Mucosa of gallbladder (tissue), 1 donor: ENCODE measurements at places on chromosomes 2 and 18. TPM values are rescaled to one million over a fixed set of nuclear protein-coding genes. Genes with fewer than 3 reads are reported as not detected.

DAW1 gene
- not detected for total RNA-seq

GRCh38 chr2:210072493-210072892 is 70.1 kb downstream of the RPE start:
- no peak for DNase-seq

GRCh38 chr2:228131833-228132232 is 49.7 kb downstream of the SPHKAP start:
- DNase-seq, result no peak

DNA sequence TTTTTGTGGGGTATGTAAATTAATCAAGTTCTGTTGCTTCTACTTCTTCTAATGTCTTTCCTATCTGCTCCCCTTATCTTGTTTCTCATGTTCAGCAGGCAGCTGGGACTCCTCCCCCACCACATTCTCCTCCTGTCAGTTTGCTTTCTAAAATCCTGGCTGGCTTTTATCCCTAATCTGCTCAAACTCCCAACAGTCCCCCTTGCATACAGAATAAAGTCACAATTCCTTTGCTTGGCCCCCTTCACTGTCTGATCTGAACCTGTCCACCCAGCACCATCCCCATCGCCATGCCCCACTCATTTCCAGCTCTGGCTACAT is 2.2 kb downstream of the CFAP221 start:
- DNase-seq, result no peak

ARHGAP28 gene
- total RNA-seq, result 11.2 TPM

DNA sequence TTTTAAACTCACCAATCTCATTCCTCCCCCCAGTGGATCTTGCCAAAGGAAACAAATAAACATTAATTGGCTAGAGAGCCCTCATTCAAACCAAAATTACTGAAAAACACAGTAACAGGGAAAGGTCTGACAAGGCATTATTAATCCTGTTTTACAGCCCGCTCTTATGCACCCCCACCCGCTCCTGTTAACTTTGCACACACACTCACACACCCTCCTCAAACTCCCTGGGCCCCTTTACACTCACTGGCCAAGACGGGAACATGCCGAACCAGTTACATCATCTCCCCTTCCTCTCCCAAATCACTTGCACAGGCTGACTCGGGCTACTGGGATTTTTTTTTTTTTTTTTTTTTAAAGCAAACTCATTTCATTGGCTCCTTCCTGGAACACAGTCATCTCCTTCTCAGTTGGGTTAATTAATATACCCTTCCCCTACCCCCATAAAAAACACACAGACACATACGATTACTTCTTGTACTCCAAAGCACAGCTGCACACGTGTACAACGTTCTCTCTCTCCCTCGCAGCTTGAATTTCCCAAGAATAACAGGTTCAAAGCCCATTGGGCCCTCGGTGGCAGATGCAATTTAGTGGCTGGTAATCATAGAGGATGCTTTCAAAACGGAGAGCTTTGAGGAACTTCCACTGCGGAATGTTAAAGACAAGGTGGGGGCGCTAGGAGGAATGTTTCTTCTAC is 31.8 kb downstream of the KLF7 start:
- peak; percentile 40 for DNase-seq

DNA sequence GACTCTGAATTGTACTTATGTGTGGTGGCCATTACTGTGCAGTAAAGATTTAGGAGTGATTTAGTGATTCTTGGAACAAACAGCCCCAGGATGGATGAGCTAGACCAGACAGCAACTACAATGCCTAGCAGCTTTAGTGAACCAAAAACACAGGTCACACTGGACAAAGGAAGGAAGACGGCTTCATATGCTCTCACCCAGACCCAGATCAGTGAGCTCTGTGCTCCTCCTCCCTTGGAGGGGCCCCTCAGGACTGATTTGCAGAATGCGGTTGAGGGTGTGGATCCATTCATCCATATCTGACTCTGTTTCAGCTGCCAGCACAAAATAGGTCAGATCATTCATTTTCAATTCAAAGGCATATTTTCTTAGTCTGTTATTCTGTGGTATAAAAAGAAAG is 159.7 kb upstream of the CCDC195 start:
- DNase-seq, result no peak

IL36G gene
- not detected for total RNA-seq

OTOF gene
- total RNA-seq, result 0.09 TPM

SCN9A gene
- 6.8 TPM for total RNA-seq

GRCh38 chr2:85246348-85246747 is 81.4 kb downstream of the TGOLN2 start:
- DNase-seq, result no peak

GRCh38 chr2:215272918-215273317 is 38.9 kb upstream of the ATIC start:
- no peak for DNase-seq

GRCh38 chr18:77086034-77086433 is 46.5 kb downstream of the MBP start:
- DNase-seq, result no peak

DNA sequence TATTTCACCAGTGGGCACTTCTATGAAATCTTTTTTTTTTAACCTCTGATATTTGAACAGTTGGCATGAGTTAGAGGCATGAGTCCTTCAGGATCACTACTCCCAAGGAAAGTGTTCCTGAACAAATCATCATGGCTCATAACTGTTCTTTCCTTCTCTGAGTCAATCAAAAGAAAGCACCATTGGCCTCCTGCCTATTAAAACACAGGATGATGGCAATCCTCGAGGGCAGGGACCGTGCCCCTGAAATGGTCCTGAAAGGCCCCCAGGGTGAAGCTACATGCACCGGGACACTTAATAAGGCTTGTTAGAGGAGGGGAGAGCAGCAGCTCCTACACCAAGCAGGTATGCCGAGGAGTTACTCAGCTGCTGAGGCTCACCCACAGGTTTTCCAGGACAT is 43.5 kb downstream of the SLC14A2 start:
- no peak for DNase-seq

DNA sequence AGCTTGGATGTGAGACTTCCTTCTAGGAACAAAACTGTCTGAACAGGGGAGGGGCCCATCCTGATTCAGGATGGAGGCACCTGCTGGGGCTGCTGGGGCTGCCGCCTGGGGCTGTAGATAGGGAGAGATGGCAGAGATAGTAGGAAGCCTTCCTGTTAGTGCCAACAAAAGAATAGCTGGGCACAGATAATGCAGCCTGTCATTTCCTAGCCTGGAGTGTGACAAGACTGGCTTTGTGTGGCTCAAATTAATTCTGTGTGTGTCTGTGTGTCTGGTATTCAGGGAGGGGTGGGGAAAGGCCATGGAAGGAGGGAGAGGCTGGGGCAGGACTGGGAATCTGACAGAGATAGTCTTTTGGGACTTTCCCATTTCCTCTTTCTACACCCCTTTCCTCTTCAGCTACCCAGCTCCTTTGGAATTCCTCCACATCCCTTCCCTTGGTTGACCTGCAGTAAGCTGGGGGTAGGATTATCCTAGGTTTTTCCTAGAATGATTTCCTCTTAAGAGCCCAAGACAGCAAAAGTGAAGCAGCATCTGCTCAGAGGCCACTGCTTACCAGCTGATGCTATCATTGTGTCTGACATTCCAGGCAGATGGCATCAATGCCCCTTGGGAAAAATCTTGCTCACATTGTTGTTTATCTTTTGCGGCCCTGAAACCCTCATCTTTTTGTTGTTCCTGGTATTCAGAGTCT is 144.9 kb upstream of the LHCGR start:
- no peak for DNase-seq

- DNase-seq, result no peak
These were observed 2.2 kb downstream of the SETBP1 start for GRCh38 chr18:44682871-44683221.

GRCh38 chr2:24228470-24228869 is 53.6 kb downstream of the FAM228A start:
- no peak for DNase-seq

- DNase-seq, result peak; percentile 78
These were observed 67.5 kb upstream of the RGPD5 start for GRCh38 chr2:109726379-109727270.

- no peak for DNase-seq
These were observed 91.0 kb downstream of the SPTBN1 start for GRCh38 chr2:54546923-54547720.

GRCh38 chr2:231134910-231135655 is 10.2 kb upstream of the HTR2B start:
- no peak for DNase-seq

DNA sequence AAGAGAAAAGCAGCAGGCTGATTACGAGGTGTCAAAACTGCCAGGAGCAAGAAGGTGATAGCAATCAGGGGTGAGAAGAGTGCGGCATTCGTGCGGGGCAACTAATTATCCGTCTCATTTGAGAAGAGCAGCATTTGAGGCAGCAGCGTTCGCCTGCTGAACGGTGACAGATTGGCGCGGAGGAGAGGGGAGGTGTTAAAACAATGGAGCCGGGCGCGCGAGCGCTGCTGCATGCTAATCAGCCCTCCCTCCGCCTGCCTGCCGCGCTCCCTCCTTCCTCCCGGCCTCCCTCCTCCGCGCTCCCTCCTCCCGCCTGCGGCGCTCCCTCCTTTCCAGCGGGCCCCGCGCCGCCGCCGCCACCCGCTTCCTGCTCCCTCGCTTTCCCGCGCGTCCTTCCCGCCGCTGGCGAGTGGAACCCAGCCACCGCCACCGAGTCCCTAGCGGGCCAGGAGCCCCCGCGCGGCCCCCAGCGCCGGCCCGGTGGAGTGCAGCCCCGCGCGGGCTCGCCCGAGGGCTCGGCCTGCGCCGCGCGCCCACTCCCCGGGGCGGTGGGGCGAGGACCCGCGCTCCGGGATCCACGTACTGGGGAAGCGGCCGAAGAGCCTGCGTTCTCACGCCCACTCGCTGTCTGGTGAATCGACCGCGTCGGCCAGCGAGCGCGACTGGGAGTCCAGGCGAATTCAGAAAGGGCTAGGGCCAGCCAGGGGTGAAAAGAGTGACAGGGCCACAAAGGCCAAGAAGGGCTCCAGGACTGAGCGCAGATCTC is 69.5 kb upstream of the PSMD14 start:
- DNase-seq, result peak; percentile 63

TP53I3 gene
- 35.2 TPM for total RNA-seq

GRCh38 chr2:21693081-21693480 is 569.3 kb downstream of the TDRD15 start:
- no peak for DNase-seq

DNA sequence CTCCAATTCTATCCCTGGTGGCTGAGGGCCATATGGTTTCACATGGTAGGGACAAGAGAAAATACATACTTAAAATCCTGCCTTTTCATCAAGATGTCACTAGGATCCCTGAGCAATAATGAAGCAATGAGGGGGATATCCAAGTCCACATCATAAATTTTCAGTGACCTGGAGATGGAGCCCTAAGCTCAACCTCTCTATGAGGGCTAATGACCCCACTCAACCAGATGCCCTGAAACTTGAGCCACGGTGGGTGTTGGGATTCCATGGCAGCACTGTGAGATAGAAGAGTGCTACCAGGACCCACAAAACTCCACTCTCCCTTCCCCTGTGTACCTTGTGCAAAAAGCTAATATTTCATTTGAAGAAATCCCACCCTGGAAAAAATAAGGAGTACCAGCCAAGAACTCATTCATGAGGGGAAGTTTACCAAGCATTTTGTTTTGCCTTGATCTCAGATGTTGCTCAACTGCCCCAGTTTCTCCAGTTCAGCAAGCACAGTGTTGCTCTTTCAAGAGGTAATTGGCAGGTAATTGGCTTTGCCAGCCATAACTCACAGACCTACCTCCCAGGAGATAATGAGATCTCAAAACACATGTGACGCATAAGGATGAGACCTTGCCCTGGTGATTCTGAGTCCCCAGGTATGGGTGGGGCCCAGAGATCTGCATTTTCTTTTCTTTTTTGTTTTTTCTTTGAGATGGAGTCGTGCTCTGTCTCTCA is 51.0 kb upstream of the TTC39C start:
- DNase-seq, result no peak

DNA sequence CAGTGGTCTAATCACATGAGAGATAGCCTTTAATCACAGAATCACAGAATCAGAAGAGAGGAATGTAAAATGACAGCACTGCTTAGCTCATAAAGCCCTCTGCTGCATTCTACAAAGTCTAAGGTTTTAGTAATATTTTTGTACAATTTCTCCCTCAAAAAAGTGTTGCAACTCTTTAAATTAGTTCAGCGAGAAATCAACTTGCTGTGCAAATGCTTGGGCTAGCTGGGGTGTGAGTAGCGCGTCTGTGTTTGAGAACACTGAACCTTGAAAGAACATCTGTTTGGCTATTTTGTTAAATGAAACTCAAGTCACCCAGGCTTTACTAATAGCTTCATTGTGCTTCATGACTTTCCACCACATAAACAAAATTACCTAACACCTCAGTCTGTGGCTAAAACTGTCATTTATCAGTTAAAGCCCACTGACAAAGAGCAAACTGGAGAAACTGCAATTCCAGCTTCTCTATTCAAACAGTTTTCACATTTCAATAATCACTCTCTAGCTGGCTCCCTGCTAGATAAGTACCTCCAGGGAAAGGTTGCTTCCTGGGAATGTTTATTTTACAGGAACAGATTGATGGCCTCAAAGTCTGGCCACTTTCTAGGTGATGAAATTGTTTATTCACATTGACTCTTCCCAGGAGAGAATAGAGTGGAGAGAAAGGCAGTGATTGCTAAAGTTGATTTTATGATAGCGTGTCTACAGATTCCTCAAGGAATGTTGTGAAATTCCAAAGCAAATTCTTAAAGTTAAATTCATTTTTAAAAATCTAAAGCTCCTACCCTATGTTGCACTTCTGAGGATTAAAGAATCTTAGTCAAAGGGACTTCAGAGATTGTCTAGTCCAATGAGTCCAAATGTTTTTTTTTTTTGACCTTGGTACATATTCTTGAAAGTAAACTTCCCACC is 36.0 kb upstream of the STAT1 start:
- DNase-seq, result no peak

GRCh38 chr18:48330016-48330991 is 78.9 kb downstream of the ZBTB7C start:
- no peak for DNase-seq

- DNase-seq, result no peak
These were observed 738.9 kb upstream of the SALL3 start for GRCh38 chr18:78240627-78241252.

DNA sequence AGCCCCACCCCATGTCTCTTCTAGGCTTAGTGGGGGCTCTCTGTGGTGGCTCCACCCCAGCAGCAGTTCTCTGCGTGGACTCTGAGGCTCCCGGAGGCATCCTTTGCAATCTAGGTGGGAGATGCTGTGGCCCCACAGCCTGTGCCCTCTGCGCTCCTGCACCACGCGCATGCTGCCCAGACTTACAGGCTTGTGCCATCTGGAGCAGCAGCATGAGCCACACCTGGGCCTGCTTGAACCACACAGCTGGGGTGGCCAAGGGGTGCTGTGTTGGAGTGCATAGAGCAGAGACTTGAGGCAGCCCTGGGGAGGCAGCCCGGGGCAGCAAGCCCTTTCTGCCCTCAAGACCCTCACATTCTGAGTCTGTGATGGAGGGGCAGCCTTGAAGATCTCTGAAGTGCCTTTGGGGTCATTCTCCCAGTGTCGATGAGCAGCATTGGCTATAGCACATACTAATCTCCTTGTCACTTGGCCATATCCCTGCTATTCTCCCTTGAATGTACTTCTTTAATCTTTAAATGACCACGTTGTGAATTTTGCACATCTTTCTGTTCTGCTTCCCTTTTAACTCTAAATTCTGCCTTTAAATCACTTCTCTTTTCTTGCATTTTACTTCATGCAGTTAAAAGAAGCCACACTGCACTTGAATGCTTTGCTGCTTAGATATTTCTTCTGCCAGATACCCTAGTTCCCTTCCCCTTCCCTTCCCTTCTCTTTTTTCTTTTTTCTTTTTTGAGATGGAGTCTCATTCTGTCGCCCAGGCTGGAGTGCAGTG is 62.4 kb downstream of the NCAPH start:
- no peak for DNase-seq
